ENCODE measurements at places on chromosomes 3 and 15. TPM values are rescaled to one million over a fixed set of nuclear protein-coding genes. Genes with fewer than 3 reads are reported as not detected.

Gene TIGIT
- total RNA-seq = 0.48 TPM

Gene CACNA2D3
- total RNA-seq = 2.0 TPM

Gene RTP3
- total RNA-seq = not detected

Gene FOXB1
- total RNA-seq = not detected

Gene LRRC31
- total RNA-seq = not detected

Gene IL20RB
- 2.6 TPM for total RNA-seq

Gene CYP8B1
- 0.14 TPM for total RNA-seq

Data from posterior vena cava (tissue), 2 donors.